ENCODE measurements at places on chromosomes 1 and 21. TPM values are rescaled to one million over a fixed set of nuclear protein-coding genes. Genes with fewer than 3 reads are reported as not detected.

The HSD3B1 gene
- not detected for total RNA-seq

The GUCA2B gene
- not detected for total RNA-seq

The EPHX1 gene
- 10.1 TPM for total RNA-seq

The LINGO4 gene
- not detected for total RNA-seq

The CAMK1G gene
- total RNA-seq, result not detected

The TFAP2E gene
- not detected for total RNA-seq

The MTF1 gene
- total RNA-seq, result 3.2 TPM

The USP33 gene
- total RNA-seq, result 52.9 TPM

The CRP gene
- total RNA-seq, result 0.09 TPM

The ST6GALNAC5 gene
- total RNA-seq, result not detected

The ETV3L gene
- total RNA-seq, result not detected

The GNAT2 gene
- not detected for total RNA-seq

The RPS6KC1 gene
- 23.4 TPM for total RNA-seq

The HSD17B7 gene
- 20.3 TPM for total RNA-seq

The DEDD gene
- 26.6 TPM for total RNA-seq

The SYT2 gene
- not detected for total RNA-seq

The USF1 gene
- total RNA-seq, result 122 TPM

The PAX7 gene
- not detected for total RNA-seq

The CD160 gene
- not detected for total RNA-seq

The ARHGEF16 gene
- total RNA-seq, result 0.09 TPM

The SELL gene
- 0.56 TPM for total RNA-seq

The CYYR1 gene
- 5.1 TPM for total RNA-seq

The ZDHHC18 gene
- total RNA-seq, result 5.3 TPM

The ATP1A2 gene
- not detected for total RNA-seq

The S100A16 gene
- total RNA-seq, result 328 TPM

The ROR1 gene
- 17.1 TPM for total RNA-seq

The TNFRSF1B gene
- total RNA-seq, result 14.7 TPM

The DPT gene
- total RNA-seq, result not detected

The CALML6 gene
- total RNA-seq, result not detected

The MIXL1 gene
- not detected for total RNA-seq

The RNF186 gene
- not detected for total RNA-seq

The PRAMEF8 gene
- total RNA-seq, result not detected

The PLEKHN1 gene
- total RNA-seq, result 0.36 TPM
